ENCODE measurements at places on chromosomes 12 and 14. TPM values are rescaled to one million over a fixed set of nuclear protein-coding genes. Genes with fewer than 3 reads are reported as not detected.

GRCh38 chr14:94028450-94028826 is 2.3 kb downstream of the OTUB2 start:
- H3K27me3 ChIP-seq: no peaks in the 10 kb centered on the region
- H3K27ac ChIP-seq: no peak overlapping the region
- no peaks in the 10 kb centered on the region for H3K36me3 ChIP-seq
- DNase-seq: peak; percentile 55
- H3K4me1 ChIP-seq: peaks cover 25% of the 10 kb centered on the region

DNA sequence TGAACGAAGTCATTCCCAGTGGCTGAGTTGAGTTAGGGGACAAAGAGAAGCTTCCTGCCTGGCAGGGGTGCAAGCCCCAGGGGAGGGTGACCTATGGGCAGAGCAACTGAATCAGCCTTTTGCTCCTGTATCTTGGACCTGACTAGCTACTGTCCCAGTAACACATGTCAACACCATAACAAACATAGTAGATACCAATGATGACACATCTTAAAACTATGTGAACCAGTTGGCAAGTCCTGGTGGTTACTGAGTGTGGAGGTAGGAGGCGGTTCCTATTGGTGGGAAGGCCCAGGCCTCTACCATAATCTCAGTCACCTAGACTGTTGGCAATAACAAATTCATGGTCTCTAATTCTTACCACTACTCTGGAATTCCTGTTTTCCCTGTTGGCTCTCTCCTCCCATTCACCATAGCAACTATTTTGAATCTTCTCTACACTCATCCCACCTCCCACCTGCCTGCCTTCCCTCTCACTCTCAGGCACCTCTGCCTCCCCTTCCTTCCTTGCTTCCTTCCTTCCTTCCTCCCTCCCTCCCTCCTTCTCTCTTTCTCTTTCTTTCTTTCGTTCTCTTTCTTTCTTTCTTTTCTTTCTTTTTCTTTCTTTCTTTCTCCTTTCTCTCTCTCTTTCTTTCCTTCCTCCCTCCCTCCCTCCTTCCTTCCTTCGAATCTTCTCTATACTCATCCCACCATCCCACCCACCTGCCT is 8.1 kb upstream of the P2RX7 start:
- peak overlapping the region; percentile 93 for H3K27ac ChIP-seq
- no peaks in the 10 kb centered on the region for H3K36me3 ChIP-seq
- peak; percentile 95 for DNase-seq
- H3K27me3 ChIP-seq: no peaks in the 10 kb centered on the region
- H3K4me1 ChIP-seq: peaks cover 47% of the 10 kb centered on the region

DNA sequence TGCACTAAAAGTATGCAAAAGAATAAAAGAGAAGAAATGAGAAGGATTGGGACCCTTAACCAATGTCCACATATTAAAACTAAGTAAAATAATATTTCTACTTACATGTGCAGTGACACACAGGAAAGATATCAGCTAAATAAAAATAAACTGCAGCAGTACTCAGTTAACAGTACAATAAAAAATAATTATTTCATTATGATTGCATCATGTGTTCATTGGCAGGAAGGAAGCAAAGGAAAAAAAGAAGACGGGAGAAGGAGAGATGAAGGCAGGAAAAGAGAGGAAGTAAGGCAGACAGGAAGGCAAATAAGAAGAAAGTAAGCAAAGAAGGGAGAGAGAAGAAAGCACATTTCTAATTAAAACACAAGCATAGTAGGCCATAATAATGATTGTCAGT is 33.0 kb downstream of the RASSF9 start:
- no peaks in the 10 kb centered on the region for H3K4me1 ChIP-seq
- no peaks in the 10 kb centered on the region for H3K27me3 ChIP-seq
- H3K4me3 ChIP-seq: no peak overlapping the region
- no peaks in the 10 kb centered on the region for H3K36me3 ChIP-seq
- no peak overlapping the region for H3K27ac ChIP-seq
- DNase-seq: no peak

Gene PPP1R1A
- total RNA-seq: not detected

Gene AQP5
- not detected for total RNA-seq

Gene ADAMTS20
- not detected for total RNA-seq

Gene LBHD2
- total RNA-seq: 0.82 TPM
